Hepatic stellate cell (primary cell): ENCODE measurements at places on chromosomes 11 and 22.
A peak's percentile ranks its signal among the peaks of the same experiment; 100 is the strongest.

- no peak for DNase-seq
Observed at GRCh38 chr11:76670485-76671236, at the start of gene LRRC32. TSS of gene LRRC32 (minus strand) at chr11:76670747. CDS start at chr11:76665954, 4,793 bp downstream.

GRCh38 chr11:121300972-121301699, 8.6 kb downstream of the SC5D start:
- DNase-seq = no peak

GRCh38 chr11:104163100-104164027, 583 bp downstream of the PDGFD start:
- no peak for DNase-seq

DNA sequence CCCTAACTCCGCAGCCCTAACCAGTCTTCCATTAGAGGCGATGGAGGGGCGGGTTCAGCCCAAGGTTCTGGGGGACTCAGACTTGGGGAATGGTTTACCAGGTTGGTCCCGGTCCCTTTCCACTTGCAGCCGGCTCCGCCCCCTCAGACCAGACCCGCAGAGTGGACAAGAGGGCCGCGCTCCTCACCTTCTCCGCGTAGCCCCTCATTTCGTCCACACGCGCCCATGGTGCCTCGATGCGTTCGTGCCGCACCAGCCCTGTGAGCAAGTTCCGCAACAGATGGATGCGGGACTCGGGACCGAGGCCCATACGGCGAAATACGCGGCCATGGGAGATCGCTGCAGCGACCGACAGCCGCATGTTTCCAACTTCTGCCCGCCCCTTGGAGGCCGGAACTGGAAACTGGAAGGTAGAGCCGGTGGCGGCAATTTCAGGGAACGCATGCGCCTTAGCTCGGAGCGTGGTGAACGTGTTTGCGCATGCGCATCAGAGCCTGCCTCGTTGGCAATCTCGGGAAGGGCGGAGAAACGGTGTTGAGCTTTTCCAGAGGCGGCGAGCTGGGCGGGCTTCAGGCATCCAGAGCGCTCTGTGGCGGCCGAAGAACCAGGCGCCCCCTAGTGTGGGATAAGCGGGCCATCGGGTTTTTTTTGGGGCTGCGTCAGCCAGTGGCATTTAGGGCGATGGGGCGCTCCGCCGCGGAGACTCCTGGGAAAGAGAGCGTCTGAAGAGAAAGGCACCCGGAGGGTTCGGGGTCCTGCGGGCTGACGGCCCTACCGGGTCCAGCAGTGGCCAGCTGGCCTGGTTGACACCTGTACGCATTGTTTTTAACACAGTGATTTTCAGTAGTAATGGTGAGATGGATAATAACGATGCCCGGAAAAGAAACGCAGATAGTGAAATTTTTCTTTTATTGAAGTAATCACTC, at the start of gene MRPL17:
Gene MRPL17, minus strand, starts transcription at position 405 of the 926 bp plus-strand sequence. Its CDS starts 44 bp downstream, at position 361.
- peak; percentile 97 for DNase-seq

DNA sequence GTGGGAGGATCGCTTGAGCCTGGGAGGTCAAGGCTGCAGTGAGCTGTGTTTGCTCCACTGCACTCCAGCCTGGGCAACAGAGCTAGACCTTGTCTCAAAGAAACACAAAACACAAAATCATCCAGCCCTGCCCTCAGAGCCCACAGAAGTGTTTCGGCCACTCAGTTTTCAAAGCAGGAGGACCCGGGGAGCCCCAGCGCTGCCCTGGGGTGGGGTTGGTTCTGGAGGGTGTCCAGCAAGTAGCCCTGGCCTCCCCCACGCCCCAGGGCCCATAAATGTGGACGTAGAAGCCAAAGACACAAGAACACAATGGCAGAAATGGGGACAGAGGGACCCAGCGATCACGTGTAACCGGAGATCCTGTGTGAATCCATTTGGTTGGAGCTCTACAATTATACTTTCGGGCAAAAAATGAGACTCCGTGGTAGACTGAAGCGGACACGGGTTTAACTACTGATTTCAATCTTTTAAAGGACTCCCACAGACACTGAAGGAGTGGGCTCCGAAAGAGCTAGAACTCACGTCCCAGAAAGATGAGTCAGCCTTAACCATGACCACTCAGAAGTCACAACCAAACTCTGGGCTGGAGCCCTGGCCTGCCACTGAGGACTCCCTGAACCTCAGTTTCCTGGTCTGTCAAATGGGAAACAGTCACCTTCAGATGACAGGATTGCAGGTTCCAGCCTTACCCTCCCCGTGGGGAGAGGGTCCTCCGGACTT, 9.0 kb upstream of the CYTH4 start:
- peak; percentile 71 for DNase-seq

DNA sequence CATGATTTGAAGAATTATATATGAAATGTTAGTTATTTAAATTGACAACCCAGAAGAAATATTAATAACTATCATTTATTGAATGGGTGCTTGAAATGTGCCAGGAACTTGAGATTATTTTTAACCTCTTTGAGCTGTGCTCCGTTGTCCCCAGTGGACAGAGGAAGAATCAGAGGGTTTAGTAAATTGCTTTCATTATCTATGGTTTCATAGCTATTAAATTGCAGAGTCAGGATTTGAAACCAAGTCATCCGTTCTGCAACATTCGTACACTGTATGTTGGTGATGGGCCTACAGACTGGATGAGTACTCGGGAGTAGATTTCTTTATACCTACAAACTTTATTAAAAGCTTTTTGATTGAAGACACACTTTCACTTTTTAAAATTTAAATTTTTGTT, 4.9 kb downstream of the HSD17B12 start:
- no peak for DNase-seq

- DNase-seq = no peak
Observed at GRCh38 chr11:59255281-59255680, 42.6 kb upstream of the MPEG1 start.

GRCh38 chr11:103397369-103397768, 288.1 kb downstream of the DYNC2H1 start:
- DNase-seq = no peak

GRCh38 chr11:134818516-134818915, 406.5 kb upstream of the B3GAT1 start:
- DNase-seq = no peak

DNA sequence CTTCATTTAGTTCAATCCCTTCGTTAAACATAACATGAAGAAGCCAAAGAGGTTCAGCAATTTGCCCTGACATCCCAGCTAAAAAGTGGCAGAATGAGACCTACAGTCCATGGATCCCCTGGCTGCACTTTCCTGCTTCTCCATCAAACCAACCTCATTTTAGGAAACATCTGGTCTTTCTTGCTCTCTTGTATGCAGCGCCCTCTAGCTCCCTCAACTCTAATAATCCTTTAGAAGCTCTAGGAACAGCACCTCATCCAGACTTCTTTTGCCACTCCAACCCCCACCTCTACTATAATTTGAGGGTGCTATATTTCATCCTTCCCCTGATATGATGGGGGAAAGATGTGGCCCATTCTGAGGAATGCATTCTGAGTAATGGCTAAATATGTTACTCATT, 7.4 kb downstream of the CNTF start:
- peak; percentile 31 for DNase-seq

DNA sequence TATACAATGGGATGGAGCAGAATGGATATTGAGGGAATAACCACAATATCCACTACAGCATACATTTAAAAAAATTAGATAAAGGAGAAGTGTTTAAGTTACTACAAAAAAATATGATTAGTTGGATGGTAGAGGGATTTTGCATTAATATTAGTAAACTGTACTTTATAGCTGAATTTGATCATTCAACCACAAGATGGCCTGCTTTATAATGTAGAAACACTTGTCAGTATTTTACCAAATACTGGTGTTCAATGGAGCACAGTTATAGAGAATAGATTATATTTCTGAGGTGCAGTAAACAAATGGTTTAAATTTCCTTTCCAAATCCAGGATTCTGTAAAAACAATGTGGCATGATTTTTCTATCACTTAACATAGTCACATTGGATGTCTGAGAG, 818.8 kb upstream of the CHORDC1 start:
- no peak for DNase-seq

- no peak for DNase-seq
Observed at GRCh38 chr11:3880724-3881123, 25.3 kb downstream of the STIM1 start.

- peak; percentile 72 for DNase-seq
Observed at GRCh38 chr11:15901054-15901453, 455.3 kb downstream of the SOX6 start.

DNA sequence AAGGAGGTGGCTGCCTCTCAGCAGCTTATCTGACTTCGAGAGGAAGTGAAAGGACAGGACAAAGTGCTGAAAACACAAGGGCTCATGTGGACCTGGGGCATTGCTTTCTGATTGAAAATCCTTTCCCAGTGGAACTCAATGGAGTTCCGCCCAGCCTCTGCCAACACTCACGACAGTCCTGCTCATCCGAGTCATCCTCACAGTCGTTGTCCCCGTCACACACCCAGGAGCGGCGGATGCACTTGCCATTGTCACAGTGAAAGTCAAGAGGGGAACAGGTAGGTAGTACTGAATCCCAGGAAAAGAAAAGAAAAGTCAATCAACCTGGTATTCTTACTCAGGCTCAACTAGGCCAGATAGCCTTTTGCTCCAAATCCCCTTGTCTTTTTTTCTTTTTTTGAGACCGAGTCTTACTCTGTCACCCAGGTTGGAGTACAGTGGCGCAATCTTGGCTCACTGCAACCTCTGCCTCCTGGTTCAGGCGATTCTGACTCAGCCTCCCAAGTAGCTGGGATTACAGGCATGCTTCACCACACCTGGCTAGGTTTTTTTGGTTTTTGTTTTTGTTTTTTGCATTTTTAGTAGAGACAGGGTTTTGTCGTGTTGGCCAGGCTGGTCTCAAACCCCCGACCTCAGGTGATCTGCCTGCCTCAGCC, 18.1 kb downstream of the LRP4 start:
- no peak for DNase-seq

GRCh38 chr11:48237727-48238126, 7.2 kb upstream of the OR4X2 start:
- no peak for DNase-seq

- DNase-seq = peak; percentile 52
Observed at GRCh38 chr22:19800761-19801244, 40.2 kb downstream of the TBX1 start.

GRCh38 chr11:129881570-129882170, 13.7 kb downstream of the NFRKB start:
- peak; percentile 69 for DNase-seq

DNA sequence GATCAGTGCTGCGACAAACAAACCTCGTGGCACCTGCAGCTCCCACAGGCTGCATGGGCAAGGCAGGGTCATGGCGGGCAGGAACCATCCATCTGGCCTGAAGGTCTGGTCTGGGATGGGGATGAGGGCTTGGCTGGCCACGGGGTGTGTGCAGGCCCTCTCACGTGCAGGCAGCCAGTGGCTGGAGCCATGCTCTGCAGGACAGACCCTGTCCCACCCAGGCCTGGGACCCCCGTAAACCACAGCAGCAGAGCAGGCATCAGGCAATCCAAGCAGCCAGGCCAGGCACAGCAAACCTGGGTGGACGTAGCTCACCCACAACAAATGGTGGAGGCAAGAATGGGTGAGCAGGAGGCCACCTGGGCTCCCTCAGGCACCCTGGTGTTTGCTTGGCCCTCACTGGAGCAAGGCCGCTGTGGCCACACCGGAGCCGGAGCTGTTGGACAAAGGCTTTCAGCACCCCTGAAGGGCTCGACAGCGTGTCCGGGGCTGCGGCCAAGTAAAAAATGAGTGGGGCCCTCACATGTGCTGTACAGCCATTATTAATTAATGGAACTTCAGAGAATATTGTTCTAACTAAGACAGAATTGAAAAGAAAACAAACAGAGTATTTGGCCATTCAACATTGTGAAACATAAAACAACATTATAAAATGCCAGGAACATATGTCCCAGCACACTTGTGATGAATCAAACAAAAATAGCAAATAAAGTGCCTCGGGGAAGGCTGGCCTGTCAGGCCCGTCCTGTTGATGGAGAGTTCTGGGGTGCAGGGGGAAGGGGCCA, 24.0 kb upstream of the GNB1L start:
- peak; percentile 65 for DNase-seq

- no peak for DNase-seq
Observed at GRCh38 chr11:65213322-65214211, 31.8 kb downstream of the CAPN1 start.

DNA sequence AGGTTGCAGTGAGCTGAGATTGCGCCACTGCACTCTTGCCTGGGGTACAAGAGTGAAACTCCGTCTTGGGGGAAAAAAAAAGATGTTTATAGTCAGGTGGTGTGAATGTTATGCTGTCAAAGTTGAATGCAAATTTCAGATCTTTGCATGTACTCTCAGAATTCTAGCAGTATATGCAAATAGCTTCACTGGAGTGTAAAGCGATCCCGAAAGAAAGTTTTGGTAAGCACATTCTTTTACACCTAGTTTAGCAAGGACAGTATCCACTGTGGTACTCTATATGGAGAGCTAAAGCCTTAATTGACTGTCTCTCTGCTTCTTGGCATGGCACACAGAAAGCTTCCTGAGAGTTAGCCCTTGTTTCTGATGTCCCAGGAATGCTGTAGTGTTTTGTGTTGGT, 4.0 kb downstream of the JAM3 start:
- DNase-seq = no peak

- peak; percentile 42 for DNase-seq
Observed at GRCh38 chr11:120339394-120339890, 3.2 kb downstream of the ARHGEF12 start.

DNA sequence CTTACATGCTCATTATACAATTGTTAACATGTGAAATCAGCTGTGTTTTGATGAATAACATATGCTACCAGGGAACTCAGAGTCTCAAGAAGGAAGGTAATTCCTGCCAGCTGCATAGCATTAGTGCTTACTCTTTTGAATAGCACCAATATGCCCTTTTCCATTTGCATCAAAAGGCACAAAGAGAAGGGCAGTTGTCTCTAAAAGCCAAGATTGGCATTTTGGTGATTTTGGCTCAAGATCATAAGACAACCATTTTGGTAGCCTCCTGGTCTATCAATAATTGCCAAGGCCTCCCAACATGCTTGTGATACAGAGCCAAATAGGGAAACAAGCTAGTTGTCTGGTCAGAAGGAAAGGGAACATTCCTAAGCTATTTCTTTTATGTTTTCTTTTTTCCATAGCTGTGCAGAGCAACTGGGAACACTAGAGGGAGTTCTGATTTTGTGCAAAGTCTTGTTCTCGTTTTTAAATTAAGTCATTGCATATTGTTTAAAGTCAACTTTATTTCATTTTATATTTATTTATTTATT, 416.7 kb upstream of the CHORDC1 start:
- peak; percentile 0 for DNase-seq

DNA sequence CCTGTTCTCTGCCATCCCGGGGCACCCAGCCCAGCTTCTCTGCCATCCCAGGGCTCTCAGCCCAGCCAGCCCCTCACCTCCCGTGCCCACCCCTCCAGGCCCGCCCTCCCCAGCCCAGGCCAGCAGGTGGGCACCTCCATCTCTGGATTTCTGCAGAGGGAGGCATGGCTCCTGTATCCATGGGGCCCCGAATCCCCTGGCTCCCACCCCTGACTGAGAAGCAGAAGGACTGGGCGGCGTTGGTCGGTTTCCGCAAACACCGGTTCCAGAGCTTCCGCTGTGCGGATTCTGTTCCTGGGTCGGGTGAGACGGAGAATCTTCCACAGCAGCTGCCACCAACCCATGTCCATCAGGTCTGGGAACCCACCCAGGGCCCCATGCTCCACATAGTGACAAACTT, 240.3 kb downstream of the BRD1 start:
- DNase-seq = no peak
